Thoracic aorta (tissue), 2 donors: ENCODE measurements at places on chromosomes 7 and 10.

DNA sequence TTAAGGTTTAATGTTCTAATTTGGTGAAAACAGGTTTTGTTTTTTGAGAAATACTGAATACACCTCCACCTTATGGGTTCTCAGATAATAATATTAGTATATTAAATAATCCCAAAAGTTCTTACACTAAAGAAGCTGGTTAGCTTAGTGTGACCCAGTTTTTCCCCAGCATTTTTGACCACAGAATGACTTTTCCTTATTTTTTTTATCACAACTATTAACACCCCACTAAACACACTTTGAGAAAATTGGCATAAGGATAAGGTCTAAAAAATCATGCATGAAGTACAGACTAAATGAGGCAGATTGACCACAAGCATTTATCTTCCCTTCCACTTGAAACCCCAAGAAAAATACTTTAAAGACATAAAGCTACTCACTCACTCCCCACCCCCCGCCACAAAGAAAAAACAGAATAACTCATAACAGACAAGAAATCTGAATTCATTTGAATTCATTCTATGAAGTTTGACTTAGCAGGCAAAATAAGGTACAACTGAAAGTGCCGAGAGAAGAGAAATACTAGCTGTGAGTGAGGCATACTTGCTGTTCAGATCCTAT is 49.7 kb upstream of the WNT16 start:
- DNase-seq, result no peak

DNA sequence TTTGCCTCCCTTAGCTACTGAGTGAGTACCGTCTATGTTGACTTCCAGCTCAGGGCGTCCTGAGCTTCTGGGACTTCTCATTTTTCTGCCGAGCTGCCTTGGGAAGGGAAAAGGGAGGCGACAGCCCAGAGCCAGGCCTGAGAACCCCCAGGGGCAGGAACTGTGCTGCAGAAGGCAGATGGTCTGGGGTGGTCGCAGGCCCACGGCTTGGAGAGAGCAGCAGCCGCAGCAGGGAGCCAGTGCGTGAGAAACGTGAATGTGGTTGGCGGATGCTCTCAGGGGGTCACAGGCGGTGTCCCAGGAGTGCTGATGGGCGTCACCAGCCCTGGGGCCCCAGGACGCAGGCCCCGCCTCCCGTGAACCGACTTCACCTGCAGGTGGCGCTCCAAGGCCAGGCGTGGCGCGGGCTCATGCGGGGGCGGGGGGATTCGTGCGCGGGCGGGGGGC is 9.2 kb upstream of the PWWP2B start:
- DNase-seq, result no peak

- DNase-seq, result no peak
Observed at GRCh38 chr10:78288663-78289062, 255.0 kb downstream of the RPS24 start.

- no peak for DNase-seq
Observed at GRCh38 chr7:151114151-151115090, 28.1 kb downstream of the AGAP3 start.

GRCh38 chr10:71990706-71991269 is 26.6 kb downstream of the CHST3 start:
- no peak for DNase-seq

GRCh38 chr7:12623885-12624498 is 53.5 kb downstream of the SCIN start:
- no peak for DNase-seq

DNA sequence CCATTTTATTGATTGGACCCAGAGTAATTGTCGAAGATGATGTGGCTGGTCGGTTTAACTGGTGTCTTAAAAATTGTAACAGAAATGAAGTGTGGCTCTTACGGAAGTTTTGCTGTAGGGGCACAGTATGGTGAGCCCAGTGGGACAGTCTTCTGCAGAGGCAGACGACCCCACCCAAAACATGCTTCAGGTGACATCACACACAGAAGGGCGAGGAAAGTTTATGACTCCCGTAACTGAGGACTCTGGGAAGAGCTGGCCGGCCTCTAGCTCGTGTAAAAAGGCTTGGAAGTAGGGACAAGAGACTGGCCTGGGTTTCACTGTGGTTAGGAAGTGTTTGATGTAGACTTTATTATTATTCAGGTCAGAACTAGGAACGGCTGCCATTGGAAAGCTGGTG is 73.3 kb downstream of the HTR5A start:
- no peak for DNase-seq

GRCh38 chr10:21193196-21193595 is 296.1 kb upstream of the NEBL start:
- DNase-seq, result no peak

- DNase-seq, result no peak
Observed at GRCh38 chr7:96131525-96131924, 190.4 kb downstream of the SLC25A13 start.

DNA sequence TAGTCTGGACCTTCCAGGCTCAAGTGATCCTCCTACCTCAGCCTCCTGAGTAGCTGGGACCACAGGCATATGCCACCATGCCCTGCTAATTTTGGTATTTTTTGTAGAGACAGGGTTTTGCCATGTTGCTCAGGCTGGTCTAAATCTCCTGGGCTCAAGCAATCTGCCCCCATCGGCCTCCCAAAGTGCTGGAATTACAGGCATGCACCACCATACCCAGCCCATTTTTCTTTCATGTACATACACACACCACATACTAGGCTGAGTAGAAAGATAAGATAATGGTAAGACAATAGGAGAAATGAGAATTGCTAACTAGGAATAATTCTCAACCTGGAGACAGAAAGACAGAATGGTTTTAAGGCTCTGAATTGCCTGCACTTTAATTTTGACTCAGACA is 83.8 kb downstream of the CPEB3 start:
- no peak for DNase-seq

DNA sequence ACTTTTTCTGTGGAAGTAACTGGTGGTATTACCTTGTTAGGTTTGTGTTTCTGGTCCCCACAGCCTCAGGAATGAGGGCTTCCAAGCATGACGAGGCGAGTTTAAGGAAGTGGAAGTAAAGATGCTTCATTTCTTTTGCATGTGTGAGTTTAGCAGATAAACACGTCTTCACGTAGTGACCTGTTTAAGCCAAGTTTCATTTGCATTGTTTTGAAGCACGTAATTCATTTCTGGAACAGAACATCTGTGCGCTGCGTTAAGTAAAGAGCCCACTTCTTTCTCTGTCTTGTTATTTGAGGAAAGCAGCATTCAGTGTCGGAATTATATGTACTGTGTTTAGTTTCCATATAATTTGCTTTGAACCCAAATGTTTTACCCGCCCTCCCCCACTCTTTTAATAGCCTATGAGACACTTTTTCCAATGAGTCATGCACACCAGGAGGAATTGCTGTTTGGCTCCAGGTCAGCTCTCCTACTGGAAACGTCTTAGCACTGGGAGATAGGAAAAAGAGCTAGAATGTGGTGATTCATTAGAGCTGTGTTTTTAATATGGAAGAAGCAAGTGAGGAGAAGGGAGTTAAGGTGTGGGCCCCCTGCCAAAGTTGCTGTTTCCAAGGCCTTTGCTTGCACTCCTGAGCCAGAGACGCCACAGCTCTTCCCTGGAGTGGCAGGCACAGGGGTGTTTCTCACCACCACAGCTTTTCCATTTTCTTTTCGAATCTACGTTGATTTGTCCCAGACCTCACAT is 36.7 kb downstream of the BTBD16 start:
- DNase-seq, result peak; percentile 66

- no peak for DNase-seq
Observed at GRCh38 chr7:151550656-151551286, 31.1 kb upstream of the RHEB start.

DNA sequence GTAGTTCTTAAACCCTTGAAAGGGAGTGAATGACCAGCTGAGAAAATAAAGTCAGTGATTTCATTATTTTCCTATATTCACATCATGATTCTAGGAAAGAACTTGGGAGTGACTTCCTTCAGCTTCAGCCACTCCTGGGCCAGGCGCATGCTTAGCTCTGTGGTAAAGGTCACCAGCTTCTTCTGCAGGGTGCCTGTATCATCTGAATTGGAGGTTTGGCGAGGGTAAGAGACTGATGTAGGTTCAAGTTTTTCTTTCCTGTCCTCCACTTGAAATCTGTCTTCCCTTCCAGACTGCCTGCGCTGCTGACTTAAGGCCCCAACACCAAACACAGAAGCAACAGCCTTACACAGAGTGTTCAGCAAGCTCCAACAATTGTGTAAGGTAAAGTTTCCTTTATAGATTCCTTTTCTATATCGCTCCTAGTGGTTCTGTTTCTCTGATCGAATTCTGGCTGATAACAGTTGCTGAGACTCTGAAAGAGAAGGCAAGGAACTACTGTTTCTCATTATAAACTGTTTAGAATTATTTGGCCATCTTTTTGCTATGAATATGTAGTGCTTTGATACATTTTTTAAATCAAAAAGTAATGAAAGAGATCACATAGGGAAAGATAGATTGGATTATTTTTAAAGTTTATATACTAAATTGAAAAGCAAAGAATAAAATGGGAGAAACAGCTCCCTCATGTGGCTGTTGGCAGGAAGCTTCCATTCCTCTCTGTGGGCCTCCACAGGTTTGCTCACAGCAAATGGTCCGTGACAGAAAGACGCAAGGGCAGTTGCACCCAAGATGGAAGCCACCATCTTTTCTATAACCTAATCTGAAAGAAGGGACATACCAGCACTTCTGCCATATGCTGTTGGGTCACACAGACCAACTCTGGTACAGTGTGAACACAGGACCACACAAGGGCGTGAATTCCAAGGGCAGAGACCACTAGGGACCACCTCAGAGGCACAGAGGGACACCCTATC is 14.0 kb downstream of the GATAD1 start:
- DNase-seq, result no peak

GRCh38 chr7:27890205-27890849 is 150.4 kb downstream of the TAX1BP1 start:
- no peak for DNase-seq

GRCh38 chr7:41931263-41931646 is 228.4 kb upstream of the INHBA start:
- DNase-seq, result no peak

DNA sequence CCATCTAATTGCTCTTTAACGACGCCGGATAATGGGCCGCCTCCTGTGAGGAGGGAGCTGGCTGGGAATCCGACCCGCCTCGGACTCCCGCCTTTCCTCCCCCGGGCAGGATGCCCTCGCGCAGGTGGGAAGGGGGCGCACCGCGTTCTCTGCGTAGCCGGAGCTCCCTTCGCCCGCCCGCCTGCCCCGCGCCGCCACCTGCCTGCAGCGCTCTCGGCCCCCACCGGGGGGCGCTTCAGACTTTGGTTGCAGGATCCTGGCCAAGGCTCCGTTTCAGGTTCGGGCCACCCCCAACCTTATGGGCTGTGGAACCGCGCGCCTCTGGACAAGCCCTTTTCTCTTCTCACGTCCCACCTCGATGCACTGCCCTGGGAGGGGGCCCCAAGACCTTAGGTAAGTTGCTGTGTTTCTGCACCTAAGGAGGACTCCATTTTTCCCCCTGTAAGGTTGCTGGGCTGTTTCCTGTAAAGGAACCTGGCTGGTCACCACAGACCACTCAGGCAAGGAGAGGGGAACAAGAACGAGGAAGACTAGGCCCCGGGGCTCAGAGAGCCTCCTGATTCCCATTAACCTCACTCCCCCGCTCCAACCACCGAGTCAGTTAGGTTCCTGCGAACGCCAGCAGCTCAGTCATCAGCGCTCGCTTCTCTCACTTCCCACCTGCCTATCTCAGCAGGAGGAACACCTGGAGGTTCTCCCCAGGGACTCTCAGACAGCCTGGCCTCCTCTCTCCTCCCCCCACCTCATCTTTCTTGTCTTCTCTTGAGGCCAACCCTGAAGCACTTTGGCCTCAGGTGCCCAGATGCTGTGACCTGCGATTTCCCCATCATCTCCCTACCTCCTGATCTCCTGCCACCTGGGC is 11.3 kb upstream of the KAZALD1 start:
- no peak for DNase-seq

GRCh38 chr10:32065856-32066255 is 9.6 kb upstream of the KIF5B start:
- DNase-seq, result no peak

DNA sequence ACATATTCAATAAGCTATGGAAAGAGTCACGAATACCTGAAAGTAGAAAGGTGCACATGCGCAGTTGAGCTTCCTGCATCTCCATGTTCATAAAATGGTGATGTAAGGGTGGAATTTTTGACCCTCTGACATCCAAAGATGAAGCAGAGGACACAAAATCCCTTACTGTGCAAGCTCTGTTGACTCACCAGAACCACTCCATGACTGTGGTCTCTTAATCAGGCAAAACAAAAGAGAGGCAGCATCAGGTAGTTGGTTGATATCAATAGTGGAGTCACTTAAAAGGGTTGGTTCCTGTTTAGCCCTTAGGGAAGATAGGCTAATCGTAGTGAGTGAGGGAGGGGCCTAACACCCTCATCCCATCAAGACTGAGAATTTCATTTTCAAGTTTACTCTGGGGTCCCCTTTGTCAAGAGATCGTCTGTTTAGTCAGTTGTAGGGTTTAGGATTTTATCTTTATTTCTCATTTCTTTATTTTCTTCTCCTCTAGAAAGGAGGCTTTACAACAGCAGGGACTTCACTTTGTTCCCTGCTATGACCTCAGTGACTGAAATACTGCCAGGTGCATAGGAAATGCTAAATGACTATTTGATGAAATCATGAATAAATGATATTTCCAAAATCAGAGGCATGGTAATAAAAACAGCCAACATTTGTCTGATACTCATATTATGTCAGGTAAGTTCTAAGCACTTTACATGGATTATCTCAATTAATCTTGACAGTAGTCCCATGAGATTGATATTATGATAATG is 98.1 kb downstream of the CD36 start:
- no peak for DNase-seq

DNA sequence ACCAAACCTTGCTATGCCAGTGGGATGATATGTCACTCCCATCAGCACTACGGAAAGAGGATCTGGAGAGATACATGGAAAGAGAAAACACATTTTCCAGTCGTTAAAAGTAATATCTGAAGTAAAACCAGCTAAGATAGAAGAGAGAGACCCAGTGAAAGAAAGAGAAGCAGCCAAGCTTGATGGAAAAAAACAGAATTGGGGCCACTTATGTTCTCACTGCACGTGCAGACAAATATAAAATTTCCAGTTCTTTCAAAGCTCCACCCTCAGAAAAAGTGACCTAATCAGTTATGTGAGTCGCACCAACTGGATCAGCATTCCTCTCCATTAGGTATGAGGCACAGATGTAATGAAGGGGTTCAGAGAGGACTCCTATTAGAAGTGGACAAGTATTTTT is 266.1 kb downstream of the MTERF1 start:
- DNase-seq, result no peak

DNA sequence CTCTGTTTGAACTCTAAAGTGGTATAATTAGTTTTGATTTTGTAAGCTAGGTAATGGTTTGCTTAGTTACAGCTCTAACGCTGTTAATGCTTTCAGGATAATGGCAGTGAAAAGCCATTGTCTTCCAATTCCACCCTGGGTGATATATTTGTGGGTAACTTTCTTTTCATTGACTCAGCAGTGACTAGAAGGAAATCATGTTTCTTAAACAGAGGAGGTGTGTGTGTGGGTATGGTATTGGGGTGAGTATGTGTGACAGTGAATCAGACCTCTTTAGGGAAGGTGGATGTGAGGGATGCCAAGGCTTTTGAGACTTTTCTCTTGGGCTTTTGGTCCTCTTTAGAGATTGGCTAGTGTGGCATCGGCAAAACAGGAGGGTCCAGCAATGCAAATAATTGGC is 13.6 kb downstream of the ENTPD7 start:
- no peak for DNase-seq

GRCh38 chr7:76423666-76424412 is 911 bp upstream of the ZP3 start:
- DNase-seq, result no peak
